NCI-H1417 (cell line): ENCODE measurements at places on chromosomes 12 and 14.

DNA sequence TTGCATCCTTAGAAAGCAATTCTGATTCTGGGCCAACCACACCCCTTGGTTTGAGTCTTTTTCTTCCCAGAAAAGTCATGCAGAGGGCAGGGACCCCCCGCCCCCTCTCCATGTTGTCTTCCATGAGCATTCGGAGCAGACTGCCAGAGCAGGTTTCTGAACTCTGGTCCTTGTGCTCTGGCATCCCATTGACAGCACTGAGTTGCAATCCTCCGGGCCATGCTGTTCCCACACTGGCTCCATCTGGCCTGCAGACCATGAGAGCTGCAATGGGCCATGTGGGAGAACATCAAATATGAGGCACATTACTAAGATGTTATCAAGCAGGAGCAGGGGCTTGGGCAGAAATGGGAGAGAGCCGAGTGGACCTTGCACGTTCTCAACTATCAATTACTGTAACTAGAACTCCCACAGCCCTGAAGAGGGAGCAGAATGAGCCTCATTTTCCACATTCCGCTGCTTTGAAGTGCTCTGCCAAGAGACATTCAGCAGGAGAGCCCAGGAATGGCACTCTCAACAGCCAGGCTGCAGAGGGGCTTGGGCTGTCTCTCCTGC, 157.4 kb downstream of the STXBP6 start:
- no peak for DNase-seq

- DNase-seq = no peak
Observed at GRCh38 chr14:58150243-58150805, 1.7 kb downstream of the ARMH4 start.

DNA sequence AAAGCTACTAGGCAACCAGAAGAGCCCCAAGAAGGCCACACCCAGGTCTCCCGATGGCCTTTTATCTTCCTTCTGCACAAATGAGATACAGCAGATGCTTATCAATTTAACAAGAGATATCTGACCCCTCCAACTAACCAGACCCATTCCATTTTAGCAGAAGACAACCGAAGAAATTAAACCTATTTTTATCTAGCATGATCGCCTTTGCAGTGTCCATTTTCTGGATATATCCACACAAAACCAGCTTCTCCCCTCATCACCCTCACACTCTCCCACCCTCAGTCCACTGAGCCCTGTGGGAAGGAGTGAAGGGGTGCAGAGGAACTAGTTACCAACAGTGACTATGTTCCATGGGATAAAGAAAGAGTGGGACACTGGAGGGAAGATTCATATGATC, 20.9 kb upstream of the DHRS4 start:
- DNase-seq = no peak

- DNase-seq = no peak
Observed at GRCh38 chr14:53525608-53526007, 372.5 kb upstream of the DDHD1 start.

DNA sequence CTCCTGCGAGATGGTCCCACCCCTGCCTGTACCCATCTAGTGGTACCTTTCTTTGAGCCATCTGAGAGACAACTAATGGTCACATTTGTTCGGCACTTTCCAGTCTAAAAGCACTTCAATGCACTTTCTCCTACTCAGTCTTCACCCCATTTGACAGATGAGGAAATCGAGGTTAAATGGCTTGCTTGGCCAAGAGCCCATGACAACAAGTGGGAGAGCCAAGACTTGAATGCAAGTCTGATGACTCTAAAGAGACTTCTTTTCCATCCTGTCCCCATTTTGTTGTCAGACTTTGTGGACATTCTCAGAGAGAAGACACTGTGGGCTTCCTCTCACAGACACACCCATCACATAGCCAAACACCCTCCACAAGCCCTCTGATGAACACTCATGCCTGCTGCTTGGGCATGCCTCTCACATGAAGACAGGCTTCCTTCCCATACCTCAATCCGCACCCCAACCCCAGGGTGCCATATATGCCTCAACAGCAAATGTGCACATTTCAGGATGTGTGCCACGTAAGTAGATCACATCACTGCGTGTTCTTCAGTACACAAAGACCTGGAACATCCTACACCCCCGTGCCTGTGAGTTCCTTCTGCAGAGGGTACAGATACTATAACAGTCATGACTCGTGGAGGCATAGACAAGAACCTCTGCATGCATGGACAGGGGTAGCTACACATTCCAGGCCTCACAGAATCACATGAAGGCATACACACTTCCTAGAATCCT, 805 bp downstream of the MYH7 start:
- no peak for DNase-seq

DNA sequence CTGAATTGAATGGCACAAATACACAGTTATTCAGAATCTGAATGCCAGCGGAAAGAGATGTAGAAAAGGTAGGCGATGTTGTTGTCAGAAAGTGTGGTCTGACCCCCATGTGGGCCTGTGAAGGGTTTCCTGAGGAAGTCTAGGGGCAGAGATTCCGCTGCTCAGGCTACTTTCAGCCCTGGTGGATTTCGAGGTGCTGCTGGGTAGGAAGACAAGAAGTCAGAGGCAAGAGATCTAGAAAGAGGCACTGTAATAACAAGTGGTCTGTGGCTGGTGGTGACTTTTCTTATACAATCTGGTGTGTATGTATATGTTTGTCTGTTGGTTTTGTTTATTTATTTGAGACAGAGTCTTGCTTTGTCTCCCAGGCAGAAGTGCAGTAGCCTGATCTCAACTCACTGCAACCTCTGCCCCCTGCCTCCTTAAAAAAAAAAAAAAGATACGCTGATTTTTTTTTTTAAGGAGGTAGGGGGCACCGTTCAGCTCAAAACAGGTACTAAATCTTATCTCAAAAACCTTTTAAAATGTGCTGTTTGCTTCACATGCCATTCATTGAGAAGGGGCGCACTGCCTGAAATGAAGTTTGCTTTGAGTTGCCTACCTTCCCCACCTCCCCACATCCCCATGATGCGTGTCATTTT, 27.1 kb upstream of the MANSC4 start:
- no peak for DNase-seq

DNA sequence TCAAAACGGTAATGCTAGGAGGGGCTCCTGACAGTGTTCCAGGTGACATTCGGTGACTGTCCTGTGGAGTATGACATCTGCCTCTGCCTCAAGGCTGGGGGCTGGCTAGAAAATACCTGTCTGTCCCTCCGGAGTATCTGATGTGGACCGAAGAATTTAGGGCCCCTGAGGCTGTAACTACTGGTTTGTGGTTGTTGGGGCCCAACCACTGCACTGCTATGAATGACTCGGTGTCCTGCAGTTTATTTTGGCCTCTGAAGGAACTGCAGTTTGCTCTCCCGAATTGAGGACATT, 198.9 kb upstream of the CAND1 start:
- DNase-seq = no peak

- no peak for DNase-seq
Observed at GRCh38 chr12:104142543-104142942, 4.5 kb upstream of the NFYB start.

DNA sequence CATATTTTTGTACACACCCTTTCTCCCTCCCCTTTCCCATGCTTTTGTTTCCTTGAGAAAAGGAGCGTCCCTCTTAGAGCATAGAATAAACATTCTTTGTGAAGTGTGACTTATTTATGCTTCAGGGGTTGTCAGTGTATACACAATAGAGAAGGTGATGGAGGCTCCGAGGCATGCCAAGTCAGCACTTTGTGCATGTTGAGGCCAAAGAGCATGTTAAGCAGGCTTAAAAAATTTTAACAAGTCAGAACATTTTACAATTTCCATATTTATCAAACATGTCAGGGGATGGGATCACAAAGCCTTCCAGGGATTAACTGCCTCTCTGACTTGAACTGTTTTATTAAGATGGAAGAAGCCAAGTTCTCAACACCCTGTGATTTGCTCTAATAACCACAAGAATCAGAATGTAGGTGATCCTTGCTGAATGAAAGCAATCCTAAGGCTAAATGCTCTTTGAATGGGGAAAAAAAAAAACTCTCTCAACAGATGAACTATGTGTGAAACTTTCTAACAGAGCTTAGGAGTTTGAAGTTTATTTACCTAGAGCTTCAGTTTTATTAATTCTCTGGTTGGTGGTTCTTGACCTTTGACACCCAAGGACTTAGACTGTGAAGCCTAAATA, 223.1 kb downstream of the RAD51B start:
- DNase-seq = no peak
